ENCODE measurements at places on chromosomes 6 and 20.

GRCh38 chr20:4883546-4883945 lies 117.8 kb downstream of the SLC23A2 start:
- DNase-seq = no peak

DNA sequence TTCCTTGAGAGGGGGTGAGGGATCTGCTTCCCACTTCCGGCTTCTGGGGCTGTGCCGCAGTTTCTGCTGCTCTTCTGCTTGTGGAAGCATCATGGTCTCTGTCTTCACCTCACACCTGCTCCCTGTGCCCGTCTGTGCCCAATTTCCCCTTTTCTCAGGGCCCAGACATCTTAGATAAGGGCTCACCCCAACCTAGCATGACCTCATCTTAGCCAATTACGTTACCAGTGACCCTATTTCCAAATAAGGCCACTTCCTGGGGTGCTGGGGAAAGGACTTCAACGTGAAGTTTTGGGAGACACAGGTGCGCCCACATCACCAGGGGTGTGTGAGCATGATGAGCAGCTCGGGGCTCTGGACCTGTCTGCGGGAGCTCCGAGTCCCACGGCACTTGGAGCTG lies 20.7 kb upstream of the RBBP8NL start:
- no peak for DNase-seq

- no peak for DNase-seq
Measured at GRCh38 chr20:54366669-54367344, 108.6 kb upstream of the DOK5 start.

DNA sequence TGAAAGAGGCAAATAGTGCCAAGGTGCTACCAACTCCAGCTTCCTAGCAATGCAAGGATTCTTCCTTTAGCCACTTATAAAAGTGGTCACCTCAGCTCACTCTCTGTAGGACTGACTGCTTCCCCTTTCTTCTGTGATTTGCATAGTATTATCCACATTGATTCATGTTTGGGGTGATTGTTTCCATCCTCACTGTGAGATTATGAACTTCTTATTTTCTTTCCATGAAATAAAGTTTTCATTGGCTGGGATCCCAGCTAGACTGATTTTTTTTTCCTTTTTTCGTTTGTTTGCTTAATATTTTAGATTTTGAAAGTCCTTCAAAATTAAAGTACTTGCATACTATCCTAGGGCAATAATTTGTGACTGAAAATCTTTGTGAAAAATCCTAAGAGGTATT lies 50.5 kb downstream of the EYA4 start:
- no peak for DNase-seq

DNA sequence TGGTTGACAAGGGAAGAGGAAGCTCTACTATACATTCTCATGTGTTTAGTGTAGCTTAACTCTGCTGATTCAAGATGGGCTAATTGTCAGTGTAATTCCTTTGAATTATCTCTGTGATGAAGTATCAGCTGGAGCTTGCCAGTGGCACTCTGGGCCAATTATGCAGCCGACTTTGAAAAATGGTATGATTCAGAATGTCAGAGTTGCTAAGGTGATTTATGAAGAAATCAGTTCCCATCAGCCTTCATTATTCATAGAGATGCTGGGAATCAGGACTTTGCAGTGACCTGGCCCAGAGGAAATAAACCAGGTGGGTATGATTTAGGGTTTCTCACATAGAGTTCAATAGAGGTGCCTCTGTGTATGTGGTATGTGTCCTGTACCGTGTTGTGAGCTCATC lies 33.4 kb downstream of the KCNS1 start:
- no peak for DNase-seq

DNA sequence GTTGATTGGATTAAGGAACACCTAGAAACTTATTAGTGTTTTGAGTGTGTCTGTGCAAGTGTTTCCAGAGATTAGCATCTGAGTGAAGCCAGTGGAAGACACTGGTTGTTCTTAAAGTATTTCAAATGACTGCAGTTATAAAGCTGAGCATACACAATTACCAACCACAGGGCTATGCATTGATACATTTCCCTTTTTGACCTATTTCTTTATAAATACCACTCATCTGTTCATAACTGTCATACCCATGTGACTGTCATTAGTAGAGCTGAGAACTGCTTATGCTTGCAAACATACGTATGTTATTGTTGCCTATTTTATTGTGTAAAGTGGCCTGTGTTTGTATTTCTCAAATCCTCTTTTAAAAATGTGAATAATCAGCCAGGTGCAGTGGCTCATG lies 15.3 kb upstream of the ZC3H12D start:
- DNase-seq = no peak

DNA sequence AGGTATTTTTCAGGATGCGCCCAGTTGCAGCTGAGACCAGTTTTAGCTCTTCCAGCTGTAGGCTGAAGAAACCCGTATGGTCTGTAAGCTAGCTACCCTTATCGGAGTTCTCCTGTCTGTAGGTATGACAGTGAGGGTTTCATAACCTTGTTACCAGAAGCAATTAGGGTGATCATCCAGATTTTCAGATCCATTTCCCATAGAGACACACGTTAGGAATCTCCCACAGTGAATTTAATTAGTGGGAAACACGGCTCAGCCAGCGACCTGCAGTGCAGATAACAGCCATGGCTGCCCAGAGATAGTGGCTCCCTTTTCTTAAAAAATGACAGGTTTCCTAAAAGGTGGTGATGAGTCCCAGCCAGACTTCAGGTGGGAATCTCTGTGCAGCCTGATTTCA lies 111.1 kb downstream of the BTBD3 start:
- no peak for DNase-seq

DNA sequence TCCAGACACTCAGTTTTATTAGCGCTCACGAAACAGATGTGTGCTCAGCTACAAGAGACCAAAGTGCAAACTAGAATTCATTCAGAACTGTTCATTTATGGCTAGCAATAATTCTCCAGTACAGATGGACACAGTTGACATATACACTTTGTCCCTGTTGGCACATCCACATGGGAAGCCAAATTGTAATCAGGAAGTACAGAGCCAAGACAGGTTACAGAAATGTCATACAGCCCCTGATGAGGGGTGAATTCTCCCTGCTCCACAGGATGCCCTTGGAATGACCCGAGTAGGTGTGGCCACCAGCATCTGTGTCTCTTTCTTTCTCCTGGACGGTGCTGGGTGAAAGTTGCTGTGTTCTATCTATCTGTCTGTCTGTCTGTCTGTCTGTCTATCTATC lies 7.6 kb downstream of the DHX35 start:
- DNase-seq = no peak

- DNase-seq = peak; percentile 16
Measured at GRCh38 chr6:85628353-85628752, 14.3 kb downstream of the SYNCRIP start.

DNA sequence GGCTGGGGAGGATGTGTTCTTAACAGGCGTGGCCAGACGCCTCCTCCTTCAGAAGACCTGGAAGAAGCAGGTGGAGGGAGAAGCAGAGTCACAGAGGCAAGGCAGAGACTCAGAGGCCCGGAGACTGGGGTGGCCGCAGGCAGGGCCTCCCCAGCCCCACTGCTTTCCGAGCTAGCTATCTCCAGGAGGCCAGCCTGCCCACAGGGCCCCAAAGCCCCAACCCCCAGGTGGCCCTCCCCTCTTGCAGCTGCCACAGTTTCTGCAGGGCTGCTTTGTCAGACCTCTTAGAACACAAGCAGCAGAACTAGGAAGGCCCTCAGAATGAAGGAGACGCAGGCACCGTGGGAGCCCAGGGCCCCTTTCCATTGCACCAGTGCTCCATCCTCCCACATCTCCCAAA lies 69.0 kb upstream of the MLN start:
- no peak for DNase-seq

- DNase-seq = peak; percentile 69
Measured at GRCh38 chr6:157106487-157106886, 216.8 kb downstream of the TMEM242 start.

- DNase-seq = no peak
Measured at GRCh38 chr6:43683708-43684455, 3.7 kb downstream of the MRPS18A start.

GRCh38 chr6:48177786-48178185 lies 66.8 kb upstream of the PTCHD4 start:
- DNase-seq = no peak

DNA sequence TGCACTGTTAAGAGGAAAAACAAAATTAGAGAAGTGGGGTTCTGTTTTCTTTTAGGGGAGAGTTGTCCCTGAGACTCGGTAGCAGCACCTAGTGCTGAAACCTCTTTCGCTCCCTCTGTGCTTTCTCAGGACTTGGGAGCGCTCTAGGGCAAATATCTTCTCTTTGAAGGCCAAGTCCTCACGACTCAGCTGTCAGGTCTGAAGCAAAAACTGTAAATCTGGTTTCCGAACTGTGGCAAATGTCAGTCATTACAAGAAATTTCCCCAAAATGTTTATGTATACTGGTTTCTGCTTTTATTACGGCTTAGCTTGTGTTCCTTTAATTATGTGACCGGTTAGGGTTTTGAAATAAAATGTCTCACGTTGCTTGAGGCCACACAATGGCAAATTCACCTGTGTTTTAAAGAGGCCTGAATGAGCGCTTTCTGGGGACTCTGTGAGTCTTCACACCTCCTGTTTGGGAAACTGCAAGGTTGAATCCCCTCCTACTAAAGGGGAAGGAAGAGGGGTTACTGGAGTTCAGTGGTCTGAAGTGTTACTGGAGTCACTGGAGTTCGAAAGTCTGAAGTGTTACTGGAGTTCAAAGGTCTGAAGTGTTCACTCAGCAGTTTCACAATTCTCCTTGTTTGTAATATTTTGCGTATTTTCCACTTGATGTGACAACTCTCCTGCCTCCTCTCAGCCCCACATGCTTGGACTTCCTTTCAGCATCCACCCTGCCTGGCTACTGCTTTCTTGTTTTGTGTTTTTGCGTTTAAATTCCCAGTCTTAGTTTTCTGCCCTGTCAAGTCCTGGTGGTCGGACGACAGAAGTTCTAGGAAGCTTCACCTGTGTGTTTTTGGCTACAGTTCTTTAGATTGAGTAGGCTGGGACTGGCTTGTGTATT lies 1.6 kb downstream of the SMPDL3A start:
- DNase-seq = peak; percentile 46

- DNase-seq = no peak
Measured at GRCh38 chr20:54984104-54984448, 508.7 kb downstream of the DOK5 start.

GRCh38 chr6:100453701-100454521 lies 10.8 kb downstream of the SIM1 start:
- peak; percentile 76 for DNase-seq

DNA sequence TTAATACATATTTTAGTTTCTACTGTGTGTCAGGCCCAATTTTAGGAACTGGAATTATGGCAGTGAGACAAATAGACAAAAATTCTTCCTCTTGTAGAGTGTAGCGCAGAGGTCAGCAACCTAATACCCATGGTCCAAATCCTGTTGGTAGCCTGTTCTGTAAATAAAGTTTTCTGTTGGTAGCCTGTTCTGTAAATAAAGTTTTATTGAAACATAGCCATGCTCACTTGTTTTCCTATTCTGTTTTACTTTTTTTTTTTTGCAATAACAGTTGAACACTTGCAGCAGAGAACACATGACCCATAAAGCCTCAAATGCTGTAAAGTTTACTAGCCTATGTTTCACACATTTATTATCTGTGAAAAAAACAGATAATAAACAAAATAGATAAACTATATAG lies 87.9 kb downstream of the SCAF8 start:
- DNase-seq = no peak

DNA sequence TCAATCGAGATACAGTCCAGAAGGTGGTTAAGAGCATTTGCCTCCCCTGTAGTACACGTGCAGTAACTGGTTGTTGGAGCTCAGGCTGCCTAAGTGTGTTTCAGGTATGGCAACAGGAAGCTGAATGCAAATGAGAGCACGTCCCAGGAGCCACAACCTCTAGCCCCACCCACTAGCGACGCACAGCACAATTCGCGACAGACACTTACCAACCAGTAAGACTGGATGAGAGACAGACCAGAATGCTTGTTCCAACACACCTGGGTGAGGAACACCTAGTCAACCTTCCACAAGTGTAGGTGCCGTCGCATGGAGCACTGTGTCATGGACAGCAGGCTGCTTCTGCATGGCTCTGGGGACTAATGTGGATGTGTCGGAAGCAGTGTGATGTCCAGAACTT lies 7.2 kb upstream of the SERPINB1 start:
- no peak for DNase-seq

DNA sequence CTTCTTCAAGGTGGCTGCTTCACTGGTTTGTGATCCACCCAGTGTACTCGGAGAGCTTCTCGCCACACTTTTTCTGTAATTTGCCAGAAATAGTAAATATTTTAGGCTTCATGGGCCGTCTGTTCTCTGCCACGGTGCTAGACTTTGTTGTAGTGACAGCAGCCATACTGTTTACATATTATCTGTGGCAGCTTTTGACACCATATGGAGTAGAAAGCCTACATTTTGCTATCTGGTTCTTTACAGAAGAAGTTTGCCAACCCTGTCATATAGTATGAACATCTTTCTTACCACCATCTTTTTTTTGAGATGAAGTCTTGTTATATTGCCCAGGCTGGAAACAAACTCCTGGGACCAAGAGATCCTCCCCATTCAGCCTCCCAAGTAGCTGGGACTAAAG lies 32.5 kb downstream of the FAM209B start:
- DNase-seq = no peak

DNA sequence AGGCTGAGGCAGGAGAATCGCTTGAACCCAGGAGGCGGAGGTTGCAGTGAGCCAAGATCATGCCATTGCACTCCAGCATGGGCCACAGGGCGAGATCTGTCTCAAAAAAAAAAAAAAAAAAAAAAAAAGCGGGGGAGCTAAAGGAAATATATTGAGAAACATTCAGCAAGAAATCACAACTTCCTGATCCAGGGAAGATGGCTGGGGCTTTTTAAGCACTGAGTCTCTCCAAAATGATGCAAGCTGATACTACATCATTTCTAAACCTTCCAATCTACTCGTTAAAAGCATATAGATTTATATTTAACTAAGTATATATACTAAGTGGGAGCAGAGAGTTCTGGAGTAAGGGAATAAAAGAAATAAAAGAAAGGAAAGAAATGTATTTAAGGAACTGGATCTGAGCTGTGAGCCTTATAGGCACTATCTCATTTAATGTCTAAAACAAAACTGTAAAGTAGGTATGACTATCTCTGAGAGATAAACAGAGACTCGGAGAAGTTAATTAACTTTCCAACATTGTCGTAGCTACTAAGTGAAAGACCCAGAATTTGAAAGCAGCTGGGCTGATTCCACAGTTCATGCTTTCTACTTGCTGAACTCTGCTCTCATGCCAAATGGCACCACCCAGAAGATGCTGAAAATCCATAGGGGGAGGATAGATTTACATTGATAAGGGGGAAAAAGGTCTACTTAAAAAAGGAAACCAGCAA lies 215.0 kb upstream of the MARCKS start:
- DNase-seq = no peak

- DNase-seq = no peak
Measured at GRCh38 chr6:91299544-91300491, 712.9 kb upstream of the MAP3K7 start.

DNA sequence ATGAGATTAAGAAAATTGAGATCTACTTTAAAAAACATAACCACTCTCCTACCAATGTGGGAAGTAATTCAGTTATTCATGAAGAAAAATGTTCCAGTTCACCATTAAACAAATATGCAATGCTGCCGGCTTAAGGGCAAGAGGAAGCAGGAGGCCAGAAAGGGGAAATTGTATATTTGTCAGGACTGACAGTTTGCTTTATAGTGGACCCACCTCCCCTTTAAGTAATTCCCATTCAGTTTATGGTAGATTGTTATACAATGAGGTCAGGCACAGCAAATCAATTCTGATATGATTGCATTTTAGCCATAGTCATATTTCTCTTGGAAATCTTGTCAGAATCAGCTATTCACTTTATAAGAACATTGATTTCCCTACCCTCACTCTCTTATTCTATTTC lies 547.8 kb downstream of the FRK start:
- DNase-seq = no peak

- no peak for DNase-seq
Measured at GRCh38 chr6:97842521-97842920, 559.5 kb upstream of the MMS22L start.
